Esophagus muscularis mucosa (tissue), 4 donors: ENCODE measurements at places on chromosomes 6 and 20. TPM values are rescaled to one million over a fixed set of nuclear protein-coding genes. Genes with fewer than 3 reads are reported as not detected.

DNA sequence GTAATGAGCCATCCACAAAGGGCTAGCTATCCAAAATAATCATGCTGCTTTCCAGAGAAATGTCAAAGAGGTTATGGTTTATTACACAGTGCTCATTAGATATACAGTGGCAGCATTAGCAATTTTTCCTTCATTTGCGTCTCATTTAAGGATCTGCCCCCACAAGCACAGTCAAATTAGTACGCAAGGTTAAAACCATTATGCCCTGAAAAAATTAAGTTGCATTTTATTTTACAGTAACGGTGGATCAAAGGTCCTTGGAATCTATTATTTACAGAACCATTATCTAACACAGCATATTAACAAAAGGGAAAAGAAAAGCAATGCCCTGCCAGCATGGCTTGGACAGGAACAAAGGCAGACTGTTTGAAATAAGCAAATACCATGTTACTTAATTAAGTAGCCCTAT, 144.8 kb downstream of the PDSS2 start:
- H3K4me3 ChIP-seq = no peak overlapping the region
- H3K27ac ChIP-seq = no peak overlapping the region
- no peaks in the 10 kb centered on the region for H3K36me3 ChIP-seq
- H3K27me3 ChIP-seq = no peaks in the 10 kb centered on the region
- H3K4me1 ChIP-seq = no peaks in the 10 kb centered on the region

PRSS16 gene
- total RNA-seq = not detected

LY6G6F gene
- not detected for total RNA-seq

SLC4A11 gene
- 0.32 TPM for total RNA-seq

DNA sequence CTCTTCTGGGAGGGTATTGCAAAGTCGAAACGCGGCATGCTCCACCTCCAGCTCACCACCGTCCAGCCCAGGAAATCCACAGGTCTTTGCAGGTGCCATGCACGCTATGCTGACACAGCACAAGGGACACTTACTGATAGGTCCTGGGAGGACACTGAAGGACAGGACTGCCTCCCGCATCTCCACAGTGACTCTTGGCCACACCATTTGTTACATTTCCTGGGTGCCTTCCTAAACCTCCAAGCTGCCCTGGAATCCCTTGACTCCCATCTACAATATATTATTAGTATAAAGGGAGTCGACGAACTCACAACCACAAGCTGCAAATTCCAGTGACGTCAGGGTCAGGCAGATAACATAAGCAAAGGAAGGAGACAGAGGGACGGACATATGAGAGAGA, 106.9 kb downstream of the JPH2 start:
- H3K4me1 ChIP-seq = peaks cover 23% of the 10 kb centered on the region
- no peaks in the 10 kb centered on the region for H3K27me3 ChIP-seq
- no peak overlapping the region for H3K27ac ChIP-seq
- no peak overlapping the region for H3K4me3 ChIP-seq
- H3K36me3 ChIP-seq = no peaks in the 10 kb centered on the region
- DNase-seq = peak; percentile 77

DNA sequence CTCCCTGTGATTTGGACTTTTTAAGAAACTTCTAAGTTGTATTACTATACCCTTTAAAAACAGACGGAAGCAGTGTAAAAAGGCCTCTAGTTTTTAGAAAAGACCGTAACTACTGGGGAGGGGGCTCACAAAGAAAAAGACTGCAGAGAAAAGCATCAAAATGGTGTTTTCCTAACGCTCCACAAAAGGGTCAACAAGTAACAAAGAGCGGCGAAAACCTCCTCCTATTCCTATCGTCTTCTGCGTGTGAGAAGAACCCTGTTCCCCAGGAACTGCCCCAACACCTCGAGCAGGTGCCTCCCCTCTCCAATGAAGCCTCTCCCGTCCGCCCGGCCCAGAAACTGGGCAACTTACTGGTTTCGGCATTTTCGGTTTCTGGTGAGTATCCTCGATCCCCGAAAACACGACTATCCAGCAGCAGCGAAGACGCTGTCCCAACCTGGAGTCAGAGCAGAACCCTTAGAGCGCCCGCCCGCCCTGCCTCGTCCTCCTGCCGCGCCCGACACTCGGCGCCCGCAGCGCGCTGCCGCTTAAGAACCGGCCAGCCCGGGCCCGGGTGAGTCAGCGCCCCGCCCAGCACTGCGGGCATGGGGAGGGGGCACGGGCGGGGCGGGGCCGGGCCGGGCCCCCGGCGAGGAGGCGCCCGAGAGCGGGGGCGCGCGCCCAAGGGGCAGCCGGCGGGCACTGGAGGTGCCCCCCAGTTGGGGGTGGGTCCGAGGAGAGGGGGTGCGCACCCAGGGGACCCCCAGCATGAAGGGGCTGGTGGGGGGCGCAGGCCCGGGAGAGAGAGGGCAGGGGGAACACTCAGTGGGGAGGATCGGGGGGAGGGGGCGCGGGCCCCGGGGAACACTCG, 1.2 kb downstream of the EZR start:
- H3K36me3 ChIP-seq = peaks cover 8% of the 10 kb centered on the region
- peaks cover 49% of the 10 kb centered on the region for H3K4me1 ChIP-seq

DNA sequence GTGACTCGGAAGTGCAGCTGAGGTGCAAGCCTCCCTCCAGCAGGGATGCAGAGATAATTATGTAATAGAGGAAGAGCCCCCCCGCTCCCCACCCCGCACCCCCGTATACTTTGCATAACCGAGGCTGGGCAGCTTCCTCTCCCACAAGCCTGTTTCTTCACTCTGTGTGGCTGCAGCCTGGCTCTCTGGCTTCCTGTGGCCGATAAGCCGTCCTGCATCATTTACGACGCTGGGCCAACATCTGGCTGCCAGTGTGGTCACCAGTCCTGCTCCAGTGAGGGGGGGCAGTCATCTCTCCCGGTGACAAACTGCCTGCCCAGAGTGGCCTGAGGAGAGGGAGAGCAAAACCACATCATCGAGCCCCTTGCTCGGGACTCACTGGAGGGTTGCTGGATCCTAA, 59.2 kb downstream of the RBM38 start:
- H3K4me1 ChIP-seq = peaks cover 24% of the 10 kb centered on the region
- peak overlapping the region; percentile 74 for H3K27ac ChIP-seq
- H3K36me3 ChIP-seq = no peaks in the 10 kb centered on the region
- no peak for DNase-seq
- H3K4me3 ChIP-seq = no peak overlapping the region

DNA sequence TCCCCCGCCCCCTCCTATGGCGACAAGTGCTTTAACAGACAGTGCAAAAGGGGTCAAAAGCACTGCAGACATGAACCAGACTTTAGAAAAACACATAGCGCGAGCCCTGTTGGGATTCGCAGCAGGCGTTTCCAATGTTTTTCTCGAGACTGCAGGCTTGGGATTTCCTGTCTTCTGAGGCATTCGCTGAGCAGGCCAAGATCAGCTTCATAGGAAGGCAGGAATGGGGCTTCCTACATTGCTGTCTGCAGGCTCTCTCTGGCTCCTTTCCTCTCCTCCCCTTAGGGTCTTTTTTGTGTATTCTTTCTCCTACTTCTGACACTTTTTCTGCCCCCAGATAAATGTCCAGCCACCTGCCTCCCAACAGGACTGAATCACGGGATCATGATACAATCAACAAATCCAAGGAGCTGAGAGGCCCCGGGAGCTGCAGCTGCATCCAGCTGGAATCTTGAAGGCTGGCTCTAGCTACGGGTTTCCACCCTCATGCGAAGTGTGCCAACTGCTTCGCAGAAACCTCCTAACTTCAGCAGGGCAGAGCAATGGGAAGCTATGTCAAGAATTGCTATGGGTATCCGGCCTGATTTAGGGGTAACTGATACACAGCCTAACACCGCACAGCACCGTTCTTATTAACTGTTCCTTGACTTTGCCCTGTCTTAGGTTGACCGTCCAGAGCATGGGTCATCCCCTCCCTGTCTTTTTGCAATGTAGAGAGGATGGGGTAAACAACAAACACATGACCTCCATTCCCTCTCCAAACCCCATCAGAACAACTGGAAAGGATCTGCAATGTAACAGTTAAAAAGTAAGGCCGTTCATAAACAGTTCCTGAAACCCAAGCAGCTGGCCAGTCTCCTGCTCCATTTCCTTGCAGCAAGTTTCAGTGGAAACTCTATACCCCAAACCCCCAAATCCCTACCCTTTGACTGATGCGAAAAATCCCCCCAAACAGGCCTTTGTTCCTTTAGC, 31.5 kb downstream of the SNX5 start:
- H3K4me3 ChIP-seq = peak overlapping the region; percentile 0
- H3K36me3 ChIP-seq = peaks cover 17% of the 10 kb centered on the region
- no peaks in the 10 kb centered on the region for H3K27me3 ChIP-seq
- no peak for DNase-seq

- peaks cover 14% of the 10 kb centered on the region for H3K4me1 ChIP-seq
- peak overlapping the region; percentile 58 for H3K4me3 ChIP-seq
- no peak overlapping the region for H3K27ac ChIP-seq
- peaks cover 10% of the 10 kb centered on the region for H3K27me3 ChIP-seq
- no peaks in the 10 kb centered on the region for H3K36me3 ChIP-seq
Measured at GRCh38 chr20:2207770-2208097, 88.1 kb upstream of the TGM3 start.

GJA10 gene
- not detected for total RNA-seq

DNA sequence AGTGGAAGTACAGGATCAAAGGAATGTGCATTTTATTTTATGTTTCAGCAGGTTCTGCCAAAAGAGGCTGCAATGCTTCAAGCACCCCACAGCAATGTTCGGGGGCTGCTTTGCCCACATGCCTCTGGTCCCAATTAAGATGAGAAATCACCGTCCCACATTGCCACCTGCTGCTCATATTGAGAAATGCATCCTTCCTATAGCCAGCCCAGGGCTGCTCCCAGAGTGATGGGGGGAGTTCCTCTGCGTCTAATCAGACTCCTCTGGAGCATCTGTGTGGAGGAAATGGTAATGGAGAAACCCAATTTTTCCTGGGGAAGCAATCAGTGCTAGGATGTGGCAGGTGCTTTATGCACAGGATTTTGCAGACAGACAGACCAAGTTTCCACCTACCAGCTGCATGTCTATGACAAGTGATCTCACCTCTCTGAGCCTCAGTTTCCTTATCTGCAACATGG, 33.7 kb downstream of the PTGIS start:
- H3K27me3 ChIP-seq = no peaks in the 10 kb centered on the region
- no peaks in the 10 kb centered on the region for H3K4me1 ChIP-seq
- H3K27ac ChIP-seq = no peak overlapping the region

GRCh38 chr6:713351-713750, 20.4 kb upstream of the EXOC2 start:
- H3K36me3 ChIP-seq = no peaks in the 10 kb centered on the region
- no peaks in the 10 kb centered on the region for H3K27me3 ChIP-seq
- H3K27ac ChIP-seq = no peak overlapping the region
- H3K4me1 ChIP-seq = peaks cover 9% of the 10 kb centered on the region

ECT2L gene
- total RNA-seq = 0.42 TPM
